Spinal cord (tissue), 10 donors: ENCODE measurements at places on chromosomes 1 and 21.

- no peak for DNase-seq
Observed at GRCh38 chr21:25240974-25241373, 366.3 kb downstream of the MRPL39 start.

DNA sequence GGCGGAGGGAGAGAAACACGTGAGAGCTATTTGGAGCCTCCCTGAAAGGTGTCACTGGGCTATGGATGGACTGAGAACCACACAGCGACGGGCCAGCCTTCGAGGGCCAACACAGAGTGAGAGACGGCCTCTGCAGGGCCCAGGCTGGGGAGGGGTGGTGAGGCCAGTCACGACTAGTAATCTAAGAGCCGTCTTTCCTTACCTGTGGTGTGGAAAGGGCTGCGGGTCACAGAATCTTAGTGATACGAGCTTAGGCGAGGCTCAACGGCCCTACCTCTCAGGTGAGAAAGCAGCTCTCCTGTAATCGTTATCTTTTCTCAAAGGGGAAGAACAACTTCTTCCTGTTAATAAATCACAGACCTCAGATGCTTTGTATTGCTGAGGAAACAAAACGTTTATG lies 33.4 kb upstream of the COX20 start:
- DNase-seq: no peak

GRCh38 chr21:25334046-25334730 lies 273.1 kb downstream of the MRPL39 start:
- no peak for DNase-seq

DNA sequence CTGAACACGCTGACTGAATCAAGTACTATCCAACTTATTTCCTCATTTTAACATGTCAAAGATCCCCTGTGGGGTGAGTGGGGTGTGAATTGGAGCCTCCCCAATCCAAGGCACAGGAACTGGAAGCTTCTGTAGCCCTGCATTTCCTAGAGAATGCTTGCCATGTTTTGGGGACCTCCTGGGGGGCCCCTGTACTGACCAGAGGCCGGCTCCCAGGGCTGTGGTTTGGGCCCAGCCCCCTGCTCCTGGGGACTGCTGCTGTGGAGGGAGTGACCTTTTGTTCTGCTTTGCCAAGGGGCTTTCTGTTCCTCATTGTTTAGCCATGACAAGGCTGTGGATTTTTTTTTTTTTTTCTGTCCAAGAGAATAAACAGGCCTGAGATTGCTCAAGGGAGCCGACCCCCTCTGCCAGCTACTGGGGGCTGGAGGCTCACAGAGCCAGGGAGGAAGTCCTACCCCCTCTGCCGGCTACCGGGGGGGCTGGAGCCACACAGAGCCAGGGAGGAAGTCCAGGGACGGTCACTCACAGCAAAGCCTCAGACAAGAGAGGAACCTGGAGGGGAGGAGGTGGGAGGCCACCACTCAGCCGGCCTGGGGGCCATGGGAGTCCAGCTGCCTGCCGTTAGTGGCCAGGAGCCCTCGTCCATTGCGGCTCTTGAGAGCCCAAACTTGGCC lies 17.4 kb downstream of the TNFRSF1B start:
- DNase-seq: no peak

DNA sequence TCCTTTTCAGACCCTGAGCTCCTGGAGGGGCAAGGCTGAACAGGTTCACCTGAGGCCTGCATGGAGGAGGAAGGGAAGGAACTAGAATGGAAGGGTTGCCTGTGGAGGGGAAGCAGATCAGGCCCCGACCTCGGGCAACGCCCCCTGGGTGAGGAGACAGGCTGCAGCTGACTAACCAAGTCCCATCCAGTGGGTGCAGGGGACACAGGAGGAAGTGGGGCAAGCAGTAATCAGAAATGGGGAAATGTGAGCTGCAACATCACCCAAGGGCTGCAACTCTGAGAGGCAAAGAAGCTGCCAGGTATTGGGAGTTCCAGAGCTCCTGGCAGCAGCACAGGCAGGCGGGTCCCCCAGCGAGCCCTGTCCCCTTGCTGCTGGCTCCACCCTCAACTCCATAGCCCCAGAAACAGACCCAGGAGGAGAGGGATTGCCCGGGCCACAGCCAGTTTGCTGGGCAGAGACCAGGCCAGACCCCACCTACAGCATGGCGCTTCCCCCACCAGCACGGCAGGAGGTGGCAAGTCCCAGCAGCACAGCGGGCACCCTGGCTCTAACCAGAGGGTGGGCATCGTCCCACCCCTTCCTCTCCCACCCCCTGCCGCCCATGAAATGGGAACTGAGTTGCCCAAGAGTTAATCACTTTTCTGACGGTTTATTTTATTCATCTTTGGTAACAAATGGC lies 38.5 kb downstream of the MRPL37 start:
- no peak for DNase-seq

DNA sequence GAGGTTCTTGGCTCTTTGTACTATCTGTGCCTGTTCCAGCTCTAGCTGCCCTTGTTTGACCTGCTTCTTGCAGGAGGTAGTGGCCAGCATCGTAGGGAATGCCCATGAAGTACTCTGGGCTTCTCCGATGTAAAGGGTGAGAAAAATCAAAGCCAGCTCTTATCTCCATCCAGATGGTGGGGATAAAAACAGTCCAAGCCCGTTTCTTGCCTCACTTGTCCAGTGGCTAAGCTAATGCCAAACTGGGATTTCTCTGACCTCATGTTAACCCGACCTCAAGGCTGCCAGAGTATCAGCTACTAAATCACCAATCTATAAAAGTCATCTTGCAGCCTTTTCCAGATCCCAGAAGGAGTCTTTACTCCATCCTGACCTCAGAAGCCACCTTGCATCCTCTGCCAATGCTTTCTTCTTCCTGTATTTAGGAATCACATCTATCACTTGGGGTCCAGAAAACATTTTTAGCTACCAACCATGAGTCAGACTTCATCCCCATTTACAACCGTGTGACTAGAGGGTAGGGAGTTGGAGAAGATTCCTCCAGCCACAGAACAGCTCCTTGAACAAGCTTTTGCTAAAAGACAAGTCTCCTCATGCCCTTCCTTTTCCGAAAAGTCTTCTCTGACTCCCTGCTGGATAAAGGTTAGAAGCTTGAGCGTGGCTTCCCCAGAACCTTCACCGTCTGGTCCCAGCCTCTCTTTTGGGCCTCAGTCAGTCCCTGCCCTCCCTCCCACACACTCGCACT lies 35.9 kb downstream of the KCNC4 start:
- DNase-seq: no peak

DNA sequence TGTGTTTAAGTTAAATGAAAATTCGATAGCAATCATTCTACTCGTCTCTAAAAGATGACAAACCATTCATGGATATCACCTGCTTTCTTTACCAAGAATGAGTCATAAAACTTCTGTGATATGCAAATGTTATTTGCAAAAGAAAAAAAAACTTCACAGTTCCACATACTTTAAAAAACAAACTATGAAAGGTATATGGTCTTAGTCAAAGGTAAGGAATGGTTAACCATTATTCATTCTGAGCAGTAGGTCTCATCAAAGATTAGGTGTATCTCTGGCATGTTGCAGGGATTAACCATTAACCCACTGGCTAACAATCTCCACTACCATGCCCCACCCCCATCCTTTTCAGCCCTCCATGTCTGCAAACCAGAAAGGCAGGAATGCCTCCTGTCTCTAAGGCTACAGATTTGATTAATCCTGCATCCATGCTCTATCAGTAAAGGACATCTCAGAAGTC lies 44.4 kb downstream of the PTPN14 start:
- DNase-seq: no peak

DNA sequence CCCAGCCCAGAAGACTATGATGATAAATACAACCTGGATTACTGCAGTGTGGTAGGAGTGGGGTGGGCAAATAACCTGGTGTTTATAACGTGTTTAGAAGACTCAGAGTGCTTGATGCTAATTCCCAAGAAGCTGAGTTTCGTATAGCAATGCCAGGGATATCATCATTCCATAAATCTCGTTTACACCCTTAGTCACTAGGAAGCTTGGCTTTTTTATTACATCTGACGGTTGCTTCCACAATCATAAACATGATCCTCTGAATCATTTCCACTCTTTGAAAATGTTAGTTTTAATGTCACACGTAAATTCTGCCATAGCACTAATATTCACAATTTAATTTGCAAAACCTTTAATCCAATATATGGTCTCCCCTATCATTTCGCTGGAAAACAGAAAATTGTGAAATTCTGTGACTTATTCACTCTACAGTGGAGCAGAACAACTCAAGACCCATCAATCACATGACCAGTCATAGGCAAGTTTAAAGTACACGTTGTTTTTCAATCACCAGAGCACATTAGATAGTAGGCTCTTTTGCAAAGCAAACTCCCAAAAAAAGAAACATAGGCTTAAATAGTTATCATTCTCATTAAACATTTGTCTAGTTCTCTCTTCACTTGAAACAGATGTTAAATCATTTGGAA lies 321.0 kb downstream of the LTN1 start:
- DNase-seq: no peak

GRCh38 chr1:86773341-86774288 lies 69.2 kb downstream of the SH3GLB1 start:
- DNase-seq: no peak

- DNase-seq: no peak
Observed at GRCh38 chr1:28298438-28298837, 30.4 kb upstream of the MED18 start.

DNA sequence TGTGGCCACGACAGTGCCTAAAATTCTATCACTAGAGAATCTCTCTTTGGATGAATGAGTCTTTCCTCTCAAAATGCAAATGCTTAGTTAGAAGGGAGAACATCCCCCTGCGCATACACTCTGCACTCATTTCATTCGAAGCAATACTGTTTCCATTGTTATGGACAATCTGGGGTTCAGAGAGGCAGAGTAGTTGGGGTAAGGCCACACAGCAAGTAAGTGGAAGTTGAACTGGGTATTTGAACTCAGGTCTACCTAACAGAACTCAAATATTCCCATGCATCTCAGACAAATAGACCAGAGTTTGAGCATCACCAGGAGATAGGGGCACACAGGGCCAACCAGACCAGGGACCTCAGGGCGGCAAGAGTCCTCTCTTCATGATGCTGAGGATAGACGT lies 25.5 kb downstream of the RAP1GAP start:
- DNase-seq: no peak

GRCh38 chr1:89065079-89065868 lies at the start of gene GBP1:
TSS of gene GBP1 (minus strand) at chr1:89065208. CDS start at chr1:89063234, 1,974 bp downstream.
- DNase-seq: no peak

GRCh38 chr1:10814976-10815857 lies 18.8 kb upstream of the CASZ1 start:
- DNase-seq: no peak

- no peak for DNase-seq
Observed at GRCh38 chr21:40622531-40622930, 224.4 kb downstream of the DSCAM start.

- no peak for DNase-seq
Observed at GRCh38 chr1:30476911-30477459, 246.4 kb downstream of the MATN1 start.

- DNase-seq: no peak
Observed at GRCh38 chr1:164369698-164370365, 189.2 kb upstream of the PBX1 start.

- DNase-seq: peak; percentile 30
Observed at GRCh38 chr1:182056601-182057366, 4.7 kb downstream of the ZNF648 start.

DNA sequence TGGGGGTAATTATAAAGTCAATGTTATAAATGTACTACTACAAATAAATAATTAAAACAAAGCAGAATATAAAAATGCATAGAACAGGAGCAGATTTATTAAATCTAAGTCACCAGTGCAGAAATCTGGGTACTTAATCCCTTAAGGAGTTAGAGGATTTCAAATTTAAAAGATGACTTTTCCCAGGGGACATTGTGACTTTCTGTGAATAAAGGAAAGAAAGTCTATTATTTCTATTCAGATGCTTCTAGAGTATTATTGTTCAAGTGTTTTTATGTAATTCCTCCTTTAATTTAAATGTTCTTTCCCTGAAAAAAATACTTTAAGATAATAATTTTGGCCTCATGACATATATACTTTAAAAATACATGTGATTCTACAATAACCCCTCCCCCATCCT lies 43.4 kb downstream of the SYDE2 start:
- no peak for DNase-seq
